ENCODE measurements at places on chromosomes 2 and 18.

DNA sequence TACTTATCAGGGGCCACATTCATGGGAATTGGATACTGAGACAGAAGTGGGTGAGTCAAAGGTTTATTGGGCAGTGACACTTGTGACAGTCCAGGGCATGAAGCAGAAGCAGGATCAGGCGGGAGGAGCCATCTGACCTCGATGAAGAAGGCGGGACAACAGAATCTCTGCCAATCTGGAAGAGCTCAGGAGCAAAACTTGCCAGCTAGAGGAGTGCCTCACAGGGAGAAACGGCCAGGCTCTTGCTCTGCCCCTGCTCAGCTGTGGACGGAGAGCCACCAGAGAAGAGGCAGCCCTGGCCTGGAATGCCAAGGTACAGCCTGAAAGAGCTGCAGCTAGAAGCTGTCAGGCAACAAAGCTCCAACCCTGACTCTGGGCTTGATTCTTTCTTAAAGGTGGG is 16.9 kb downstream of the DAW1 start:
- DNase-seq, result no peak

DNA sequence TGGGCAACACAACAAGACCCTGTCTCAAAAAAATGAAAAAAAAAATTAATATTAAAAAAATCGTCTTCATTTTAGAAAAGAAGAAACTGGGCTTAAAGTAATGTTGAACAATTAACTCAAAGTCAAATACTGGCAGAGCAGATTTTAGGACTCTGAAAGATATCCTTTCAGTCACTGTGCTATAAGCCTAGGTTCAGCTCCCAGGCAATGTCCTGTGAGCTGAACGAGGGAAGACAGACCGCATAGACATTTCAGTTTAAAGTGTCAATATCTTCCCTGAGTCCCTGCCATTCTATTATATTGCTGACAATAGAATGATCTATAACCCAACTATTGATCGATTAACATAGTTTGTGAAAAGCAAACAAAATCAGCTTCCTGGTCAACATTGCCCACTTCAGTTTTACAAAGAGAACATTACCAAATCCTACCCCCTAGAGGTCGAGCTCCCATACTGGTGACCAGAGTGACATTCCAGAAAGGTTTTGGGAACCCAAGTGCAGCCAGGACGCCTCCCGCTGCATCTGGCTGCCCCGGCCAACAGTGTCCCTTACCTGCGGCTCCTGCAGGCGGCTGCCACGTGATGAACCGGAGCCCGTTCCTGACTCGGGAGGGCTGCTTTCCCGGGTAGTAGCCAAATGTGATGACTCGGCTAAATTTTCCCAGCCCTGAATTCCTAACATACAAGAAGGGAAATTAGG is 639 bp downstream of the MRO start:
- no peak for DNase-seq

DNA sequence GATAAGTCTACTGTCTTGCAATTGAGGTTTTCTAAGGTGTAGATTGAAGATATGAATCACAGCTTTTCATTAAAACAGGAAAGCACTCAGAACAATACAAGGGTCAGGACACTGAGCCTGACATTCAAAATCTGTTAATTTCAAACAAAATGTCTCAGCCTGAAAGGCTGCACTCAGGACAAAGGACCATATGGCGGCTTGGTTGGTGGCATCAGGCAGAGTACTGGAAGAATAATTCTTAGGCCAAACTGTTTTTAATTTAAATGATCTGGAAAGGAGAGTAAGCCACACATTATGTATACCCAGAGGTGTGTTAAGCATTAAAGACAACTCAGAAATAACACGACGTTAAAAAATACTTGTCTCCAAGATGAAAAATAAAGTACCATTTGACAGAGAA is 85.9 kb downstream of the SKA1 start:
- DNase-seq, result no peak

DNA sequence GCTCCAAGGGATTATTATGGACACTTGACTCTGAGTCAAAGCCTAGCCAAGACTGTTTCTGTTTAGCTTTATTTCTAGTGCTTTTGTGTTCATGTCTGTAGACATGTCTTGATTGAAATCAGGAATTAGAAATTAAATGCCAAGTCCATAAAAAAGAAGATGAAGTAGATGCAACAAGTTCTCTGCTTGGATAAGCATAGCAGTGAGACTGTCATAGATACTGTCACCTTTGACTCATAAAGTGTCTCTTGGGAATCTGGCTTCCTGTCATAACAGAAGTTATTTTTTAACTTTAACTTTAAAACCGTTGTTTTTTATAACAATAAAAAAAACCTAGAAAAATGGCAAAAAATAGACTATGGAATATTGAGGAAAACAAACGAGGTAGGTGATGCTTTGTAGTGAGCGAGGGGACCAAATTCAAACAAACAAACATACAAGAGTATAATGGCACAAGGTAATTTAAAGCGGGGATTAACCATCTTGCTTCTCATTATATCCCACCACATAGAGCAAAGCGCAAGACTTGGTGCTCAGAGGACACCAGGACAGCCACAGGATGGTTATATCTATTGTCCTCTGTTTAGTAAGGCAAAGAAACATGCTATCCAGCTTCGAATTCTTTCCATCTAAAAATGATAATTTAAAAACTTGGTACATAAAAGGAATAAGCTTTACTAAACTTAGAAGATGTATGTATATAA is 64.6 kb downstream of the CD226 start:
- DNase-seq, result no peak

GRCh38 chr2:177905640-177906039 is 166.9 kb downstream of the PDE11A start:
- no peak for DNase-seq
